ENCODE measurements at places on chromosomes 13 and 19.

GRCh38 chr19:6610934-6611852 lies 20.2 kb upstream of the CD70 start:
- DNase-seq: no peak

- no peak for DNase-seq
These were observed 48.7 kb upstream of the ZNF835 start for GRCh38 chr19:56720281-56720680.

DNA sequence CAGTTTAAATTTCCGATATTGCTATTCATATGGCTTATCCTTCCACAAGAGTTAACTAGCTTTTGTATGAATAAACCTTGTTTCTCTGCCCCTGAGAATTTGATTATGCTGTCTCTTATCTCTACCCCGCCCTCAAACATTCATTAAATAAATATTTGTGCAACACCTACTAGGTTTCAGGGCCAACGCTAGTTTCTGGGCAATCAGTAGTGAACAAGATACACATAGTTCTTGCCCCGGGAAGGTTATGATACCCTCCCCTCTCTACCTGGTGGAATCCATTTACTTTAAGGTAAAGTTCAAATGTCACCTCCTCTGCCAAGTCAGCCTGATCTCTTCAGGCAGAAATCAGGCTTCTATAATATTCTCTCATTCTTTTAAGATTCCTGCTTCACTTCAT lies 16.6 kb upstream of the USP12 start:
- DNase-seq: no peak

DNA sequence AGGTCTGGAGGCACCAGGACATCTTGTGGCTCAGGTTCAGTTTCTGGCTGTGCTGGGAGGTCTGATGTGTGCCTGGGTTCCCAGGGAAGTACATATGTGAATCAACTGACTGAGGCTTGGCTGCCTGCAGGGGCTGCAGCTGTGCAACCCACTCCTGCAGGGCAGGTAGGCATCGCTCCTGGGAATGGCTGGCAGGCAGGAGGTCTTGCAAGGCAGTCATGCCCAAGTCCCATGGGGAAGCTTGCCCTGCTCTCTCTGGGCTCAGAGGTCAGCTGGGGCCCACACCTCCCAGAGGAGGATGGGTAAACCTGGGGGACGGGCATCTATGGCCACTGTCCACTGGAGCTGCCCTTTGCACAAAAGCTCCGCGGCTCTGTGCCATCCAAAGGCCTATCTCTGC lies 1141.8 kb downstream of the SLITRK1 start:
- DNase-seq: no peak
